ENCODE measurements at places on chromosomes 6 and 20. TPM values are rescaled to one million over a fixed set of nuclear protein-coding genes. Genes with fewer than 3 reads are reported as not detected.

PTPRK gene
- 3.6 TPM for total RNA-seq

DNA sequence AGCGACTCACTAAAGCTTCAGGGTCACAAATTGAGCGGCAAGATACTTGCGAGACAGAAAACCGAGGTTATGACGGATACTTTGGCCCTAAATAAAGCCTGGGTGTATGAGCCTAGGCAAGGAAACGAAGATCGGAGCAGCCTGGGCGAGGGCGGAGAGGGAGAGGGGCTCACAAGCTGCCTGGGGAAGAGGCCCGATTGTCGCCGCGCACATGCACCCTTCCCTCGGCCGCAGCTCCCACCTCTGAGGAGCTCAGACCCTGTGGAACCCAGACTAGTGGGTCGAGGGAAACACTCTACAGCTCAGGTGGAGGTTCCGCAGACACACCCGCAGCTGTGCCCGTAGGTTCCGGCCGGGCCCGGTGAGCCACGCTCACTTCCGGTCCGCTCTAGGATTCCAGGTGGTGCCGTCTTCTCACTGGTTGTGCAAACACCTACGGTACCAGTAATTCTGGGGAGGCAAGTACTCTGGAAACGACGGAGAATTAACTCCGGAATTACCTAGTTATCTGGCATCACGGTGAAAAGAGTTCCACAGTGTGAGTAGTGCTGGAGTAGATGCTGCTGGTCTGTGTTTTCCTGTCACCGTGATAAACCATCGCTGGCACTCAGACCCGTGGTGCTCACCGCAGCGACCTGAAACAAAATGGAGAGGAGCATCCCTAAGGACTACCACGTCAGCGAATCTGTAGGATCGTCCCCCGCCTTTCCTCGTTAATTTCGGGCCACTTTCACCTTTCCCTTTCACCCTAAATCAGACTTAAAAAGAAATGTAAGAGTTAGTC, 61.5 kb downstream of the GPX5 start:
- peaks cover 61% of the 10 kb centered on the region for H3K27me3 ChIP-seq
- peaks cover 7% of the 10 kb centered on the region for H3K36me3 ChIP-seq
- DNase-seq = peak; percentile 65

DNA sequence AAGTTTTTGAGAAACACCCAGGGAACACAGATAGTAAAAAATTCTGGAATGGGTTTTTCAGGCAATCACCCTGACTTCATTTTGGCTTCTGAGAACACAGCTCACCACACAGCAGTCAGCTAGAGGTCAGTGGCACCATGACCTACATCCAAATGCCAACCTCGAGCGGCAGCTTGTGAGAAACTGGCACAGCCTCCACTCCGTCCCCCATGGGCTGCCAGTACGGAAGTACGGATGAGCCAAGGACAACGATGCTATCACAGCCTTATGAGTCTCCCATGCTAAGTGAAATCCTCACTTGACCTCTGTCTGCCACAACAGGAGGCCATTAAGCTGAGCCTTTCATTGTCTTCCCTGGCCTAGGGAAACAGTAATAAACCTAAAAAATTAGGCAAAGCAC, 32.0 kb downstream of the KIF16B start:
- no peaks in the 10 kb centered on the region for H3K4me1 ChIP-seq
- H3K27ac ChIP-seq = no peak overlapping the region
- no peak for DNase-seq
- H3K27me3 ChIP-seq = no peaks in the 10 kb centered on the region

- no peak for DNase-seq
- H3K36me3 ChIP-seq = no peaks in the 10 kb centered on the region
- H3K4me3 ChIP-seq = no peak overlapping the region
- no peaks in the 10 kb centered on the region for H3K27me3 ChIP-seq
- peaks cover 10% of the 10 kb centered on the region for H3K4me1 ChIP-seq
Measured at GRCh38 chr20:19544684-19545083, 213.4 kb upstream of the RIN2 start.

DNA sequence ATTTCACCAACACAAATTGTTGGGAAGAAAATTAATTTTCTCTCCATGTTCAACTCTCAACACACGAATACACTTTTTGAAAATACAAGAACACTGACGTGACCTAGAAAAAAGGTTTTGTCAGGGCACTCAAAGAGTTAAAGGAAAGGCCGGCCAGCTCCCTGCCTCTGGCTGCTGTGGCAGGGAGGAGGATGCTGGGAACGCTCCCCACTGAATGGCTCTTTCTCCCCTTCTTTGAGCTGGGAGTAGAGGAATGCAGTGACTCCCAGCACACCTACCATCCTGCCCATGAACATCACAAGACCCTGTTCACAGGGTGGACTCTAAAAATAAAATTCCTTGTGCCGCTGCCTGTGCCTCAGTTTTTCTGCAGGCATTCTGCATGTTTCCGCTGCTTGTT, 47.0 kb downstream of the MAP3K5 start:
- H3K27me3 ChIP-seq = peaks cover 5% of the 10 kb centered on the region
- peaks cover 18% of the 10 kb centered on the region for H3K36me3 ChIP-seq
- no peak overlapping the region for H3K27ac ChIP-seq
- H3K4me3 ChIP-seq = no peak overlapping the region

KCNK16 gene
- not detected for total RNA-seq

GRCh38 chr6:4078691-4079471, at the start of gene FAM217A:
Gene FAM217A, minus strand, starts transcription at chr6:4079137. Its CDS starts 1,723 bp downstream, at chr6:4077414.
- no peaks in the 10 kb centered on the region for H3K4me1 ChIP-seq
- DNase-seq = no peak
- no peaks in the 10 kb centered on the region for H3K36me3 ChIP-seq
- no peak within 1 kb of the TSS for H3K27ac ChIP-seq

- H3K36me3 ChIP-seq = no peaks in the 10 kb centered on the region
- H3K4me1 ChIP-seq = peaks cover 6% of the 10 kb centered on the region
- no peak for DNase-seq
Measured at GRCh38 chr6:5159162-5159561, 74.0 kb downstream of the PPP1R3G start.

GRCh38 chr20:62624325-62624690, 18.0 kb upstream of the SLCO4A1 start:
- H3K27me3 ChIP-seq = no peaks in the 10 kb centered on the region
- peaks cover 44% of the 10 kb centered on the region for H3K4me1 ChIP-seq
- peak overlapping the region; percentile 73 for H3K4me3 ChIP-seq
- no peaks in the 10 kb centered on the region for H3K36me3 ChIP-seq
- H3K27ac ChIP-seq = peak overlapping the region; percentile 95

DNA sequence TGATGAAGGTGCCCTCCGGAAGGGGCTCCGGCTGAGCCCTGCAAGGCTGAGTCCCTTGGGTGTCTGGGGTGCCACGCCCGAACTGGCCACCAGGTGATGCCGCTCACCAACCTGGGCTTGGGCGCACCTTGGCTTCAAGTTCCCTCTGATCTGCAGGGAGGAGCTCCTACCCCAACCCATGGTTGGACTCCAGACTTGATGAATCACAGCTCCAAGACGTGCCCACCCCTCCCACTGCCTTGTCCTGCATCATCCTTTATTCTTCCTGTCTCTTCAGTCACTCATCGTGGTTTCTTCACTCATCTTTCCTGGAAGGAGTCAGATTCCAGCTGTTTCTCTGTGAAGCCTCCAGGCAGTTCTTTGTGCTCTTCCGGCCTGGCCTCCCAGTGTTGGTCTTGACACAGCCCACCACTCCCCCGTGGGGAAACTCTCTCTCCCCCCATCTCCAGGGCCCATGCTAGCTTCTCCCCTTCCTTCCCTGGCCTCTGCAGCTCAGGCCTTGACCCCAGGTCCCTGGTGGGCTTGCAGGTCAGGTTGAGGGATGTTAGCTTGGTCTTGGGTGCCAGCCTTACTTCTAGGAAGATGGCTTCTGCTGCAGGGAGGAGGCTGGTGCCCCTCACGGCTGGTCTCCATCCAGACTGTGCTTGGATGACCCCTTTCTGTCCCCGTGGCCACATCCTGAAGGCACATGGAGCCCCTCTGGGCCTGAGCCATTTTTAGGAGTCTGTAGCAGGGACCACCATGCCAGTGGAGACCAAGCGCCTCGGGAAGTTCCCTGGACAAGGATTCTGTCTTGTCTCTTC, 2.6 kb upstream of the ZBP1 start:
- H3K27me3 ChIP-seq = peaks cover 2% of the 10 kb centered on the region
- H3K4me1 ChIP-seq = peaks cover 79% of the 10 kb centered on the region
- no peak overlapping the region for H3K27ac ChIP-seq

DNA sequence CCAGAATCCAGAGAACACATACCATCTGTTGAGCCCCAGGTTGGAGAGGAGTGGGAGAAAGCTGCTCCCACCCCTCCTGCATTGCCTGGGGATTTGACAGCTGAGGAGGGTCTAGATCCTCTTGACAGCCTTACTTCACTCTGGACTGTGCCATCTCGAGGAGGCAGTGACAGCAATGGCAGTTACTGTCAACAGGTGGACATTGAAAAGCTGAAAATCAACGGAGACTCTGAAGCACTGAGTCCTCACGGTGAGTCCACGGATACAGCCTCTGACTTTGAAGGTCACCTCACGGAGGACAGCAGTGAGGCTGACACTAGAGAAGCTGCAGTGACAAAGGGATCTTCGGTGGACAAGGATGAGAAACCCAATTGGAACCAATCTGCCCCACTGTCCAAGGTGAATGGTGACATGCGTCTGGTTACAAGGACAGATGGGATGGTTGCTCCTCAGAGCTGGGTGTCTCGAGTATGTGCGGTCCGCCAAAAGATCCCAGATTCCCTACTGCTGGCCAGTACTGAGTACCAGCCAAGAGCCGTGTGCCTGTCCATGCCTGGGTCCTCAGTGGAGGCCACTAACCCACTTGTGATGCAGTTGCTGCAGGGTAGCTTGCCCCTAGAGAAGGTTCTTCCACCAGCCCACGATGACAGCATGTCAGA, 77.4 kb downstream of the ASXL1 start:
- no peaks in the 10 kb centered on the region for H3K27me3 ChIP-seq
- no peak overlapping the region for H3K4me3 ChIP-seq
- DNase-seq = peak; percentile 3
- H3K36me3 ChIP-seq = peaks cover 71% of the 10 kb centered on the region
- H3K4me1 ChIP-seq = peaks cover 17% of the 10 kb centered on the region
- no peak overlapping the region for H3K27ac ChIP-seq

DNA sequence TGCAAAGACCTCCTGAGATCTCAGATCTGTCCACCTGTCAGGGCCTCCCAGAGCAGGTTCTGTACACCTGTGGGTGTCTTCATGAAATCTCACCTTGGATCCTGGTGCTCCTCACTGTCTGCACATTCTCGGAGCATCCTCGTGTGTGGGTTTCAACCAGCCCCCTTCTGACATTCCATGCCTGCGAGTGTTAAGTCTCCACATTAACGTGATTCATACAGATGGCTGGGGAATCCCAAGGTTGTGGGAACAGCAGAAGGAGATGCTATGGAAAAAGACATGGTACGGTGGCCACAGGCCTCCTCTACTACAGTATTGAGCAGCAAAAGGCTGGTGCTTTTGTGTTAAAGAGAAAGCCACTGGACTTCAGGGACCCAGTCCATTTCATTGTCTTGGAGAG, 556.5 kb downstream of the DHX35 start:
- no peak for DNase-seq
- H3K27me3 ChIP-seq = no peaks in the 10 kb centered on the region
- H3K4me3 ChIP-seq = no peak overlapping the region
- H3K4me1 ChIP-seq = no peaks in the 10 kb centered on the region

MYCT1 gene
- total RNA-seq = not detected

DNA sequence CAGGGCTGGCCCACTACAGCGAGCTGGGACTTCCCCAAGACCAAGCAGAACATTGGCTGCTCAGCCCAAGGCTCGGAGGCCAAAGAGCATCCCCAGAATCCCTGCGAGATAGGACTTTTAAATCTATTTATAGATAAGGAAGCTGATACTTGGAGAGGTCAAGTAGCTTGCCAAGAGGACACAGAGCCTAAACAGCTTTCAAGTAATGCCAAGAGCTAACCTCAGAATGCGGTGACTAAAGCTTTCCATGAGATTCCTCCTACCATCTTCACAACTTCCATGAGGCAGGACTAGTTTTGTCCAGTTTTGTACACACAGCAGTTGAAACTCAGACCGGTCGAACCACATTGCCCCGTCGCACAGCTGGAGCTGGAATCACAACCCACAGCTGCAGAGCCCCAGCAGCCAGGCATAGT, 168.1 kb upstream of the TOP1 start:
- DNase-seq = no peak
- peaks cover 2% of the 10 kb centered on the region for H3K27me3 ChIP-seq
- H3K36me3 ChIP-seq = no peaks in the 10 kb centered on the region
- no peak overlapping the region for H3K27ac ChIP-seq
- H3K4me1 ChIP-seq = no peaks in the 10 kb centered on the region
- H3K4me3 ChIP-seq = no peak overlapping the region

- no peaks in the 10 kb centered on the region for H3K36me3 ChIP-seq
- no peak overlapping the region for H3K4me3 ChIP-seq
- no peaks in the 10 kb centered on the region for H3K4me1 ChIP-seq
- DNase-seq = no peak
- H3K27me3 ChIP-seq = peaks cover 6% of the 10 kb centered on the region
Measured at GRCh38 chr6:99905209-99906106, 88.6 kb downstream of the MCHR2 start.

SEL1L2 gene
- not detected for total RNA-seq

GSTA4 gene
- total RNA-seq = 3.5 TPM

- H3K27me3 ChIP-seq = no peaks in the 10 kb centered on the region
- H3K4me3 ChIP-seq = no peak overlapping the region
- no peak for DNase-seq
- no peak overlapping the region for H3K27ac ChIP-seq
- H3K4me1 ChIP-seq = peaks cover 27% of the 10 kb centered on the region
Measured at GRCh38 chr6:163438940-163439335, 24.4 kb downstream of the QKI start.

- H3K27ac ChIP-seq = no peak overlapping the region
- no peak overlapping the region for H3K4me3 ChIP-seq
- no peaks in the 10 kb centered on the region for H3K27me3 ChIP-seq
- peaks cover 6% of the 10 kb centered on the region for H3K36me3 ChIP-seq
Measured at GRCh38 chr6:42409581-42409980, 42.1 kb downstream of the TRERF1 start.

GRCh38 chr6:83097204-83097603, 29.7 kb downstream of the DOP1A start:
- H3K4me3 ChIP-seq = no peak overlapping the region
- H3K36me3 ChIP-seq = peaks cover 14% of the 10 kb centered on the region
- DNase-seq = no peak
- H3K27ac ChIP-seq = no peak overlapping the region

DNA sequence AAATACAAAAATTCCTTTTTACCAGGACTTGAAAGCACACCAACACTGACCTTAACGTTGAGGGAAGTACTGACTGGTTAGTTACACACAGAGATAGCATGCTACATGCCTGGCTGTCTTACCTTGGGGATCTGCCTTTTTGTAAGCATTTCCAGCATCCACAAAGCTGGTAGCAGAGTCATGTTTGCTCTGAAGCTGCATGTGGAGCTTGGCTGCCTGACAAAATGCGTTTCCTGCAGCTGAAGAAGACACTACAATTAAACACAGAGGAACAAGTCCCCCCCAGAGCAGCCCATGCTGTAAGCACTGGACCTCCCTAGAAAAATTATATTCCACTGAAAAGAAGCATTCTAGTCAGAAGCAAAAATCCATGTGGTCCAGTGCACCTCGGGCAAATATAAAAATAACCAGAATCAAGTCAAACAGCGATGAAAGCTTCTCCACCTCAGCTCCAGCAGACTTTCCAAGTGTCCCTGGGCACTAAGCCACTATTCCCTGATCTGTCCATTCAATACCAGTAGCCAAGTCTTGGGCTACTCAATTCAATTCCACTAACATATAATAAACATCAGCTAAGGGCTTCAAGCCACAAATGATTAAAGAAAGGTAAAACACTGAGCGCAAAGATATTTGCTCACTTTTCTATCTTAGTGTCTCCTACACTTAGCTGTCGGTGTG, 24.2 kb downstream of the NAPB start:
- DNase-seq = no peak
- peaks cover 68% of the 10 kb centered on the region for H3K36me3 ChIP-seq
- peaks cover 53% of the 10 kb centered on the region for H3K4me1 ChIP-seq
- no peak overlapping the region for H3K4me3 ChIP-seq
